Stimulated activated CD4-positive, alpha-beta T cell treated with anti-CD3 and anti-CD28 coated beads, TNF-alpha, amount 100 ng/mL, for 1 hour (primary cell): ENCODE measurements at places on chromosomes 4 and X.
A peak's percentile ranks its signal among the peaks of the same experiment; 100 is the strongest.

GRCh38 chr4:139279760-139280620 lies at the start of gene MGARP:
MGARP (minus strand) TSS chr4:139280225; CDS start chr4:139280158, 67 bp downstream.
- DNase-seq: no peak

- no peak for DNase-seq
Measured at GRCh38 chrX:19156186-19156585, 33.9 kb upstream of the ADGRG2 start.

DNA sequence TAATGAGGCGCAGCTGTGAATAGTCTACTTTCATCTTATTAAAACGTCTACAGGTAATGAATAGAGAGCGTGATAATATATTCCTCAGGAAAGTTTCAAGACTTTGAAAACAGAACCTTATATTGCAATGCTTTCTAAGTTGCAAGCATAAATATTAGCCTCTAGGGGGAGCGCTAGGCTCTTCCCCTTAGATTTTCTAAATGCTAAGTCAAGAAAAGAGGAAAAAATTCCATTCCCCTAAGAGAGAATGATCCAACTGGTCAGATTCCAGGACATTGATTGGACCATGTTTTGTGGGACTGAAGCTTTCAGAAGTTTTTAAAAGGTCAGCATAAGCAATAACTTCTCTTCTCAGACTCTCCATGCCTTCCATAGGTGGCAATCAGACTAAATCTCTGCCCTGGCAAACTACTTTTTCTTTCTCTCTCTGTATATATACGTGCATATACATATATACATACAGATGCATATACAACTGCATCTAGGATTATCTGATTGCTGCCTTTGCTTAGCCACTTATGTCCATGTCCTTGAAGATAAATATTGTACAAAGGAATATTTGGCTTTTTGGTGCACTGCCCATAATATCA lies 492.9 kb downstream of the INPP4B start:
- no peak for DNase-seq

GRCh38 chrX:11050013-11050412 lies 61.1 kb upstream of the HCCS start:
- DNase-seq: no peak

DNA sequence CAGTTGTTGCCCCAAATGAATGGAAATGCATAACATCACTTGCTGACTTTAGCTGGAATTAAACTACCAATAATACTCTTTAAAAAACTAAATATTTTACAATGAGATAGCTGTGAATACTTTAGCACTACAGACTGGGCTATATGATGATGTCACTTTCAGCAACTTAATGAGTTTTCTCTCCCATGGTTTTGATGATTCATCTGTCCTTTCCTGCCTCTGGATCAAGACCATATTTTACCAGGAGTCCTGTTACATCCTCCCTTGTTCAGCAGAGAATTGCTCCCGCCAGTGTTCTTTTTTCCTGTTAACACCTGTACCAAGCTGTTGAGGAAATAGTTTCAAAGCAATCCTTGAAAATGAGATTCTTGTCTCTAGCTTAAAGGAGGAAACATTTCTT lies 543.0 kb downstream of the SPRY1 start:
- no peak for DNase-seq

DNA sequence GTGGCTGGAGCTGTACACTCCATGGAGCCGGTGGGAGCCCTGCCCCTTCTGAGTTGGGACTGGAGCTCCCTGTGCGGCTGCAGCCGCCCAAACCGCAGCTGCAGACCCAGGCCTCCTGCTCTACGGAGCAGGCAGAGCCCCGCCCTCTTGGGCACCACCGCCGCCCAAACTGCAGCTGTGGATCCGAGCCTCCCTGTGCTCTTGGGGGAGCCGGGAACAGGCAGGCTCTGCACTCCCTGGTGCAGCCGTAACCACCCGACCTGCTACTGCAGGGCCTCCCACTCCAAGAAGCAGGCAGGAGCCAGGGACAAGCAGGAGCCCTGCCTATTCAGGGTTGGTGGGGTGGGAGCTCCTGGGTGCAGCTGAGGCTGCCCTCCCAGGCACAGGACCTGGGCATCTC lies 237.5 kb upstream of the ATP6AP2 start:
- DNase-seq: no peak

GRCh38 chr4:108991551-108992328 lies 228.9 kb upstream of the ETNPPL start:
- no peak for DNase-seq

DNA sequence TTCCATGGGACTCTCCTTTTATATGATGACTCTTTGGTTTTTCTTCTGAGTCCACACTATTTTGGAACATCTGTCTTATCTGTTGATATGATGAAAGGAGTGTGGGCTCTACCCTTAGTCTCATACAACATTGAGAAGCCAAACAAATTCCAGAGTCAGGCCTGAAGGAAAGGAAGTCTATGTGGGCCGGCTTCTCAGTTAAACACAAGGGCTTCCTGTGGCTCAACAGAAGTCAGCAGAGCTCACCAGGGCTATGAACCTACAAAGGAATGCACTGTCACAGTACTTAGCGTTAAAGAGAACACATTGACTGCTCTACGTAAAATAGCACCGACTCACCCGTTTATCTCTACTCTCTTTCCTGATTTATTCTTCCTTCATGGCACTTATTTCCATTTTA lies 641.0 kb upstream of the FRG1 start:
- no peak for DNase-seq

DNA sequence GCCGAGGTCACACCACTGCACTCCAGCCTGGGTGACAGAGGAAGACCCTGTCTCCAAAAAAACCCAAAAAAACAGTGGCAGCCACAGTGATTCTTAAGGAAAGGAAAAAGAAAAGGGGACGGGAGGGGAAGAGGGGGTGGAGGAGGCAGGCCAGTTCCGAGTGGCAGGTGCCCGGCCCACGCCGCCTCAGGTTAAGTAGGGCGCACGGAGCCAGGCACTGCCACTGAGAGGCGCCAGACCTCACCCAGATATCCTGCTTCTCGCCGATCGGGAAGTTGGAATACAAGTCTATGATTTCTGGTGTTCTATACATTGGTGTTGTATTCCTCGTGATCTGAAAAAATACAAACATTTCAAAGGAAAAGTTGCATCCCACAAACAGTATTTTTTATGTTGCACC lies 35.9 kb downstream of the GAK start:
- DNase-seq: no peak

- DNase-seq: no peak
Measured at GRCh38 chr4:79049840-79050540, 110.8 kb upstream of the PAQR3 start.

GRCh38 chrX:148363471-148364235 lies 136.8 kb upstream of the AFF2 start:
- DNase-seq: no peak

- no peak for DNase-seq
Measured at GRCh38 chr4:135357091-135357490, 1155.5 kb upstream of the PABPC4L start.

GRCh38 chr4:151193414-151193813 lies 83.5 kb upstream of the PRSS48 start:
- no peak for DNase-seq

DNA sequence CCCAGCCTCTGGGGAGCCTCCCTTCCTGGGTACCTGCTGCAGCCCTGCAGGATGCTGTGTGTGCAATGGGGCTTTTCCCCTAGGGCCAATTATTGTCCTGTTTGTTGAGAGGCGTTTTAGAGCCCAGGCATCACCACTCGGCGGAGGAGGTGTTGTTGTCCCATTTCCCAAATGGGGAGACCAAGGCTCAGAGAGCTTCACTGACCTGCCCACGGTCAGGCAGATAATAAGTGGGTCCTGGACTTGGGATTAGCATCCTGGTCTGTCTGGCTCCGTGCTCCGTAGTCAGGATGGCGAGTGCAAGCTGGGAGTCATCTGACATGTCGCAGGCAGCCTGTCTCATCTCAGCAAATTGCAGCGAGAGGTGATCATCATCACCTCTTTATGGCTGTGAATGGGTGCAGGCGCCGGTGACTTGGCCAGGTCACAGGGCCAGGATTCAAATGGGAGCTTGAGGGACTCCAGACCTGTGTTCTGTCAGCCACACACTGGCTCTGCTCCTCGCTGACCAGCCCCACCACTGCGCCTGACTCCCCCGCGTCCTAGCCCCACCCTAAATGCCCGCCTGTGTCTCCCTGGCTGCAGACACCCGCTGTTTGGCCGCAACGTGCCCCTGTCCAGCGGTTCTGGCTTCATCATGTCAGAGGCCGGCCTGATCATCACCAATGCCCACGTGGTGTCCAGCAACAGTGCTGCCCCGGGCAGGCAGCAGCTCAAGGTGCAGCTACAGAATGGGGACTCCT lies 16.6 kb downstream of the HTRA3 start:
- no peak for DNase-seq

GRCh38 chr4:38065176-38065575 lies 105.0 kb downstream of the PTTG2 start:
- no peak for DNase-seq

DNA sequence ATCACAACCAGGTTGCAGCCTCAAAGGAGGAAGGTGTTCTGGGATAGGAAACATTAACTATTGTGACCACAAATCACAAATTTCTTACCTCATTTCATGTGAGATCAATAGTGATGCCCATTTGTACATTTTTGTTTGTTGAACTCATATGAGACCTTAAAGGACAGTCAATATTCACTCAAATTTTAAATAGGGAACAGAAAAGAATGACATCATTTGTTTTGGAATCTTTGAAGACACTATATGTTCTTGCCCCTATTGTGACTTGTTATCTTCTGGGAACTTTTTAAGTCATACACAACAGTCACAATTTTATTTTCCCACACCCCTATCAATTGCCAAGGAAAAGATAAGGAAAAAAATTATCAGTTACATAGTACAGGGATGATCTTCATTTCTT lies 346.5 kb downstream of the ARAP2 start:
- DNase-seq: no peak

DNA sequence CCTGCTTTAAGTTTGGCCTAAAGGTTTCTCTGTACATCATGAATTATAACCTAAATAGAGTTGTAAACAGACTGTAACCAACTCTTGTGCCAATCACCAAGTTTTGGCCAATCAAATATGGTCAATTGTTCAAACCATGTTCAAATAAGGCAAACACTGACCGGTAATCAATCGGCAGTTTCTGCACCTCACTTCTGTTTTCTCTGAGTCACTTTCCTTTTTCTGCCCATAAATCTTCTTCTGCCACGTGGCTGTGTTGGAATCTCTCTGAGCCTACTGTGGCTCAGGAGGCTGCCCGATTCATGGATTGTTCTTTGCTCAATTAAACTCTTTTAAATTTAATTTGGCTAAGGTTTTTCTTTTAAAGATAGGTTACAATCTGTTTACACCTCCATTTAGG lies 16.5 kb upstream of the ENPP6 start:
- no peak for DNase-seq

GRCh38 chr4:1333256-1333655 lies 13.8 kb upstream of the UVSSA start:
- no peak for DNase-seq

DNA sequence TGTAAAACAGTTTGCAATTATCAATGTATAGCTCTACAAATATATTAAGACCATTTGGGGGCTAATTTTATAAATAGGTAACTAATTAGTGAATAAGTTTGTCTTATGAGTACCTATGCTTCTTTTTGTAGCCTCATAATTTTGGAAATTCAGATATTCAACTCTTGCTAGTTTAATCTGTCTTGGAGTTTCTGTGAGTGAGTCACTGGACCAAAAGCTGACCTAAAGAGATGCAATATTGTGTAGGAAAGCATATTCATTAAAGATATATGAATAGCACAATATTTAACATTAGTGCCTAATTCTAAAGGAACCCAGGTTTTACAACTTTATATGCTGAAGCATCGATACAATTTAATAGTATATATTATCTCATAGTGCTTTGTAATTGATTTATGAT lies 161.3 kb upstream of the PCDH18 start:
- no peak for DNase-seq

DNA sequence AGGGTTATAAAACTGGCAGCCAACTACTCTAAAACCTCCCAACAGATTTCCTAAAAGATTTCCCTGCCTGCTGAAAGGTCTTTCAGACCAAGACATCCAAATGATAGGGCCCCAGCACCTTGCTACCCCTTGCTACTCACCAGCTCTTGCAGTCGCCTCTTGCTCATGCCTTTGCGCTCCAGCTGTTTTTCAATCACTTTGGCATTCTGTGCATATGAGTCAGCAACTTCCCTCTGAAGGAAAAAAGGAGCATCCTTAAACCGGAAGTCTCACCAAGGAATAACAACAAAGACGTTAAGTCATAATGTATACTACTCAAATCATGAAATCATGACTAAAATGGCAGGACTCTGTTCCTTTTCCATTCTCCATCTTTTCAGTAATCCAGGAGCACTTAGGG lies 24.0 kb downstream of the STEEP1 start:
- no peak for DNase-seq

DNA sequence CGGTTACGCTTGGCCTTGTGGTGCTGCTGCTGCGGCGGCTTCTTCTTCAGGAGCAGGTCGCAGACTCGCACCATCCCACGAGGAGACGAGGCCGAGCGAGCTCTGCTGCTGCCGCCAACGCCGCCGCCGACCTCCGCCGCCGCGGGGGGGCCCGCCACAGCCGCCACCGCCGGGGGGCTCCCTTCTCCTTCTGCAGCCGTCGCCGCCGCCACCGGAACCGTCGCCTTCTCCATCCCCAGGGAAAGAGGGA lies 237 bp downstream of the ANKRD17 start:
- DNase-seq: no peak

DNA sequence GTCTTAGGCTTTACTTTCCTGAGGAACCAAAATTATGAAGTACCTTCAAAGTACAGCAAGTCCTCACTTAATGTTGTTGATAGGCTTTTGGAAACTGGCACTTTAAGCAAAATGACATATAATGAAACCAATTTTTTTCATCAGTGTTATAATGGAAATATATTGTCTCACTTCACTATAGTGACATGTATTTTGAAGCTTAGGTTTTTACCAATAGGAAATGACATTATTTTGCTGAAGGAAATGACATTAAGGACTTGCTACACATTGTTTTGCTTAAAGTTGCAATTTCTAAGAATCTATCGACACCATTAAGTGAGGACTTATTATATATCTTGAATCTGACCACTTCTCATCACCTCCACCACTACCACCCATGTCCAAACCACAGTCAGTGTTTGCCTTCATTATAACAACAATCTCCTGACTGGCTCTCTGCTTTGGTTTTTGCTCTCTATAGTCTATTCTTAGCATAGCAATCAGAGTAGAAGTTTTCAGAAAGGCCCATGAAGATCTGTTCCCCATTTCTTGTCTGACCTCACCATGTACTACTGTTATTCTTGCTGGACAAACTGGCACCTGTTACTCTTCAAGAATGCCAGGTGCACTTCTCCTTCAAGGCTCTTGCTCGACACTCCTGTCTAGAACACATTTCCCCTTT lies 311.2 kb downstream of the BMPR1B start:
- no peak for DNase-seq

GRCh38 chr4:147094238-147094637 lies 148.6 kb upstream of the TTC29 start:
- no peak for DNase-seq

GRCh38 chrX:77910108-77910840 lies at the start of gene ATP7A:
ATP7A (plus strand) TSS chrX:77910693; CDS start chrX:77971642, 60,949 bp downstream.
- DNase-seq: peak; percentile 78
